Left lung (tissue), 14 donors: ENCODE measurements at places on chromosomes 5 and 9. TPM values are rescaled to one million over a fixed set of nuclear protein-coding genes. Genes with fewer than 3 reads are reported as not detected.

The SOHLH1 gene
- polyA plus RNA-seq, result not detected

The LTC4S gene
- 3.8 TPM for polyA plus RNA-seq

The WDR31 gene
- polyA plus RNA-seq, result 7.1 TPM

The FIBCD1 gene
- polyA plus RNA-seq, result 1.7 TPM

The SPINK6 gene
- polyA plus RNA-seq, result not detected

The SVEP1 gene
- polyA plus RNA-seq, result 29.4 TPM

The MARVELD2 gene
- 20.8 TPM for polyA plus RNA-seq

The ADAMTS19 gene
- polyA plus RNA-seq, result 0.18 TPM

The NEK6 gene
- polyA plus RNA-seq, result 44.0 TPM

The C9orf85 gene
- polyA plus RNA-seq, result 18.5 TPM

The OTP gene
- polyA plus RNA-seq, result not detected

The TNFSF8 gene
- polyA plus RNA-seq, result 7.1 TPM

The DELE1 gene
- polyA plus RNA-seq, result 143 TPM

The TMEM171 gene
- 0.10 TPM for polyA plus RNA-seq

The CDX1 gene
- polyA plus RNA-seq, result 0.60 TPM

The POU5F2 gene
- 0.14 TPM for polyA plus RNA-seq

The ACTBL2 gene
- not detected for polyA plus RNA-seq

The CMBL gene
- polyA plus RNA-seq, result 21.7 TPM

The PCDHA10 gene
- polyA plus RNA-seq, result 0.43 TPM

The BASP1 gene
- 34.7 TPM for polyA plus RNA-seq
